Transverse colon (tissue), 4 donors: ENCODE measurements at places on chromosomes 6 and 20.
A peak's percentile ranks its signal among the peaks of the same experiment; 100 is the strongest.

DNA sequence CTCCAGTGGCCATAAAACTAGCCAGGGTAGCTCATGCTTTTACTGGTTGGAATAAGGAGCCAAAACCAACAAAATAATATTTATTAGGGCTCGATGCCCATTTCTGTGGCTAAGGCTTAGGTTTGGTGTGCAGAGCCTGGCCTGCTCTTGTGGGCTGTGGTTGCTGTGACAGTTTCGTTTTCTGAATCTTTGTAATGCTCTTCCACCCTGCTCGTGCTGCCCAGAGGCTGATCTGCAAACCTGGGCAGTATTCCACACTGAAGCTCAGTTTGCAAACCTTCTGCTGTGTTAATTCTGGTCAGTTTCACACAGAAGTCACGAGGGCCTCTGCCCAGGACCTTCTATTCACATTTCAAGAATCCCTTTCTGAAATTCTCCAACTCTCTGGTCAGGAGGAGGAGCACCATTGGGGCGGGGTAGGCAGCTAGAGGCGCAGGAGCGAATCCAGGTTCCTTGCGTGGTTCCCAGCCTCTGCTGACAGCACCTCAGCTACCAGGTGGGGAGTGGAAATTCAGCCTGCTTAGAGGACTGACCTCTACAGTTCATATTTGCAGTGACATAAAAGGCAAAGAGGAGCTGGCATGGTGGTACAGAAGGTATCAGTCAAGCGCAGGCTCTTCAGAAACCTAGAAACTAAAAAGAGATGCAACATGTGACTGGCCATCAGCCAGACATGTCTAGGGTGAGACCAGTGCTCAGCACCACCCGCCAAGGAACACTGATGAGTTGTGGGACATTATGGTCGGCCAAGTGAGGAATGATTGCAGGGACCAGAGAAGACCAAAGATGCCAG lies 14.3 kb upstream of the C20orf144 start:
- no peak for DNase-seq

GRCh38 chr6:140058863-140059262 lies 684.4 kb upstream of the CITED2 start:
- DNase-seq: no peak

DNA sequence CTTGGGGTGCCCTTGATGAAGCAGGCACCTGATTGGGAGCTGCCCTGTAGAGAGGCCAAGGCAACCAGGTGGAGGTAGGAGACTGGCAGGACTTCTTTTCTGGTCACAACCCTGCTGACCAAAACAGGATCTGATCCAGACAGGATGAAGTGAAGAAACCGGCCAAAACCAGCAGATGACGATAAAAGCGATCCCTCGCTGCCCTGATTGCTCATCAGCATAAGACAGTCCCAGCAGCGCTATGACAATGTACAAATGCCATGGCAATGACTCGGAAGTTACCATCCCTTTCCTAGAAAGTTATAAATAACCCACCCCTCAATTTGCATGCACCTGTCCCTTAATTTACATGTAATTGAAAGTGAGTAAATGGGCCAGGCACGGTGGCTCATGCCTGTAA lies 88.4 kb upstream of the PDE10A start:
- DNase-seq: no peak

DNA sequence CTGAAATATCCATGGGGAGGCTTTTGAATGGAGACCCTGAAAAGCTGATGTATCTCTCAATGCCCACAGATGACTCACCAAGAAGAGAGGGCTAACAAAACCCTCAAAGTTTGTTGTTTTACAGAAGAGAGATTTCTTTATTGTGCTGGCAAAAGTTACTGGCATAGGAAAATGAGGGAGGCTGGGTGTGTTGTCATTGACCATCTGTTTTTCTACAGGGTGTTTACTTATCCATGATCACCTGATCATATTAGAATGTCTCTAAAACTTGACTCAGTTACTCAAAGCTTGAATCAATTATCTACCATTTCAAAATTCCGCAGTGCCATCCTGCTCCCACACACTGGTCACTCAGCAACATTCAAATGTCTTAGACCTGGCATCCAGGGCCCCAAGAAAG lies 9.8 kb downstream of the NCOA6 start:
- no peak for DNase-seq

DNA sequence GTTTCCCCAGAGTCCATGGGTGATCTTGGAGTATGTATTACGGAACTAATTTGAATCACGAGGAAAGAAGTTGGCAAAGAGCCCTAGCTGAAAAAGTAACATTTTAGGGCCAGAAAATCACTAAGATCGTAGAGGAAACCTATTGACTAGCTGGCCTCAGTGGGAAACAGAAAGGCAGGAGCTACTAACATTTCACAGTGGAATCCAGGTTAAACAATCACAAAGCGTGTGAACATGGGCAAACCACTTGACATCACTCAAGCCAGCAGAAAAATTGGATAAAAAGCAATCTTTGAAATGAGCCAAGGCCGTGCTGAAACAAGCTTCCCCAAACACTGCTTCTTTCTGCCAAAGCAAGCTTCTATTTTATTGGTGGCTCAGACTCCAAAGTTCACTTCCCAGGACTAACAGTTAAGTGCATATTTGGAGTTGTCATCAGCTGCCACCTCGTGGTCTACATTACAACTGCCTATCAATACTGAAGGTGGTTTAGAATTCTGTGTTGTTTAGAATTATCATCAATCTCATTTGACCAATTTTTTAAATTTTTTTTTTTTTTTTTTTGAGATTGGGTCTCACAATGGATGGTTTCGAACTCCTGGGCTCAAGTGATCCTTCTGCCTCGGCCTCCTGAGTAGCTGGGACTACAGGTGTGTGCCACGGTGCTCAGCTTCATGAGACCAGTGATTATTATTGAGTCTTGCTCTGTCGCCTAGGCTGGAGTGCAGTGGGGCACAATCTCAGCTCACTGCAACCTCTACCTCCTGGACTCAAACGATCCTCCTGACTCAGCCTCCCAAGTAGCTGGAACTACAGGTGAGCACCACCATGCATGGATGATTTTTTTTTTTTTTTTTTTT lies 10.6 kb downstream of the RPS10 start:
- DNase-seq: peak; percentile 62

GRCh38 chr20:55269913-55270312 lies 735.4 kb downstream of the CBLN4 start:
- DNase-seq: no peak

GRCh38 chr6:147954938-147955337 lies 387.7 kb upstream of the SASH1 start:
- no peak for DNase-seq

GRCh38 chr6:131175564-131175963 lies 40.3 kb downstream of the AKAP7 start:
- DNase-seq: no peak

DNA sequence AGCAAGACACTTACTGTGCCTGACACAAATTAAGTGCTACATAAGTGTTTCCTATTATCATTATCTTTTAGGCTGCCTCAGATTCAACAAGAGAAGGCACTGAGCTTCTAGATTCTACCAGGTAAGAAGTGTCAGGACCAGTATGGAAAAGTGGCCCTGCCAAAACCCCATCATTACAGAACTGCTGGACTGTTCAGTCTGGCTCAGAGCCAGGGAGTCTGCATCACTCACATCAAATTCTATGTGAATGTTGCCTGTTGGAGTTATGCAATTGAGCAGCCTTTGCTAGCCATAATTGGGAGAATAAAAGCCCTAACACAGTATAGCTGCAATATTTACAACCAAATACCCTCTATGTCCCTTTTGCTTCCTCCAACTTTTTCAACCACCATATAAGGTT lies 70.9 kb downstream of the ATG5 start:
- no peak for DNase-seq

DNA sequence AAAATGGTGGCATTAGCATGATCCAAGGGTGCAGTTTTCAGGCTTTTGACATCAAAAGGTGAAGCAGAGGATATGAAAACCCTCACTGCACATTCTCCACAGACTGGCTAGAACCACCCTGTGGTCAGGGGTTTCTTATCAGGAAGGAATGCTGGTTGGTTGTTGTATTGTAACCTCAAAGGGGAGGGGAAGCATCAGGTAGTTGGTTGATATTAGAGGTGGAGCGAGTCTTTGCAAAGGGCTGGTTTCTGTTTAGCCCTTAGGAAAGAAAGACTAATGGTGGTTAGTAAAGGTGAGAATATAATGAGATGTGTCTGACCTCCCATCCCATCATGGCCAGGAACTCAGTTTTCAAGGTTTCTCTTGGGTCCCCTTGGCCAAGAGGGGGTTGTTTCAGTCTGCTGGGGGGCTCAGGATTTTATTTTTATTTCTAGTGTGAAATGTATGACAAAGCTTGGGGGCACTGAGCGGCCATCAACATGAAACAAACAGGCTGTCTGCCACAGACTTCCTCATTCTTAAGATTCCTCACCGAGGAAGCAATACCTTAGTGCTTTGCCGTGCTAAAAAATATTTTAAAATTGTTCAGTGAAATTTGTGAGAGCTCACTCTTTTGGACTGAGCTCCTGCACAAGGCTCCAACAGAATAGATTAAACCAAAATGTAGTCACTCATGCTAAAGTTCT lies 47.5 kb upstream of the PROKR2 start:
- no peak for DNase-seq

GRCh38 chr6:89145956-89146717 lies at the start of gene PM20D2:
Gene PM20D2, plus strand, starts transcription at chr6:89146055. Its CDS starts 90 bp downstream, at chr6:89146145.
- peak; percentile 77 for DNase-seq

DNA sequence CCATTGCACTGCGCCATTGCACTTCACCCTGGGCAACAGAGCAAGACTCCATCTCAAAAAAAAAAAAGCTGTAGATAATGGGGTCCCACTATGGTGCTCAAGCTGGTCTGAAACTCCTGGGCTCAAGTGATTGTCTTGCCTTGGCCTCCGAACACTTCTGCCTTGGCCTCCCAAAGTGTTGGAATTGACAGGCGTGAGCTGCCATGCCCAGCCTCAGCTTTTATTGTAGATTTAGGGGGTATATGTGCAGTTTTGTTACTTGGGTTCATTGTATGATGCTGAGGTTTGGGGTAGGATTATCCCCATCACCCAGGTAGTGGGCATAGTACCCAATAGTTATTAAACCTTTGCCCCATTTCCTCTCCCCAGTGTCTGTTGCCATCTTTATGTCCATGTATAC lies 11.4 kb downstream of the HSPA1B start:
- no peak for DNase-seq

DNA sequence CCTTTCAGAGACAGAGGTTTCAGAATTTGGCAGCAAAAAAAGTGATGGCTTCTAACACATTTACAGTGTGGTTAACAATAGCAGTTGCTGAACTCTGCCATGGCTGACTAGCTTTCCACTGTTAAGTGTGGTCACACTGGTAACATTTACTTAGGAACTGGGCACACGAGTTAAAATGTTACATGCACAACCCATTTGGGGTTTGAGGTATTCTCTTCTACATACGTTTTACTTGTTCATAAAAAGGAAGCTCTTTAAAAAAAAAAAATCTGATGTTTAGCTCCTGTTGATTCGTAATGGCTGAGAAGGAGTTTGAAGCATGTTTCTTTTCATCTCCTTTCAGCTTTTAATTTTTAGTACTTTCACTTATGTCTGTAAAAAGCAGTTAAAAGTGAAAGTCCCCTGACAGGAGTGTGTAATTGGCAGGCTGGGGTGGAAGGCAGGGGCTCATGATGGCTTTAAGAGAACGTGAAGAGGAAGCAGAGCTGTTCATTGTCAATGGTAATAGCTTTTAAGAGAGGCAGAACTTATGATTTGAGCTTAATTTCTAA lies 245.9 kb downstream of the FARS2 start:
- no peak for DNase-seq

DNA sequence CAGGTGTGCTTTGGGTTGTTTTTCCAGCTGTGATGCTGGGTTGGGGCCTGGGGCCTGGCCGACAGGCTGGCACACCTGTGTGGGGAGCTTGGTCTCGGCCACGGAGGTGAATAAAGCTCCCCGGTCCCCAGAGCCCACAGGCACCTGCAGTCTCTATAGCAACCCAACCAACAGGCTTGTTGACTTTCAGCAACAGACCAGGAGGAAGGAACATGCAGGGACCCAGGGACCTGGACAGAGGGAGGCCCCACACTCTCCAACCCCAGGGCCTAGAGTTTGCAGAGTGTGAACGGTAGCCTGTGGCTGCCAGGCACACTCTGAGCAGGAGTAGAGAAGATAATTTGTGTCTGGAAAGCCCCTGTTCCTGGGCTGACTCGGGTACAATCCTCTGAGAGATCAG lies 14.6 kb upstream of the SYNJ2 start:
- DNase-seq: peak; percentile 40
